ENCODE measurements at places on chromosomes 12 and 14.

- no peak for DNase-seq
Measured at GRCh38 chr12:123119808-123120207, 31.1 kb downstream of the PITPNM2 start.

DNA sequence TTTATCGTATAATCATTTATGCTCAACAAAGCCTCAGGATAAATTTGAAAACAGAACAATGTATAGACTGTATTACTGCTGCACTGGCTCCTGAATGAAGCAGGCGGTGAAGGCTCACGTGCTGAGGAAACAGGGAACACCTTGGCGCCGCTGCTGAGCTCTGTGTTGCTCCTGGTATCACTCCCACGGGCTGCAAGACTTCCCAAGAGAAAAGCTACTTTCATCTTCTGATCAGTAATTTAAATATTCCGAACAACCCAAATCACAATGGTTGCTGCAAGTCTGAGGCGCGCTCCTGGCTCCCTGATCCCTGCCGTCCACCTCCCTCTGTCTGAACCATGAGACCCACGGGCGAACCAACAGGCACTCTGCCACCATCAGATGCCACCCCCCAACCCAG, 15.7 kb downstream of the PGAM5 start:
- DNase-seq: no peak

- DNase-seq: peak; percentile 94
Measured at GRCh38 chr14:46290706-46291105, 360.9 kb downstream of the RPL10L start.

- DNase-seq: peak; percentile 21
Measured at GRCh38 chr12:1281683-1282366, 290.8 kb downstream of the ERC1 start.

GRCh38 chr14:63276492-63277342, 42.0 kb downstream of the GPHB5 start:
- peak; percentile 68 for DNase-seq

GRCh38 chr14:76719666-76720065, 41.6 kb upstream of the VASH1 start:
- DNase-seq: no peak

DNA sequence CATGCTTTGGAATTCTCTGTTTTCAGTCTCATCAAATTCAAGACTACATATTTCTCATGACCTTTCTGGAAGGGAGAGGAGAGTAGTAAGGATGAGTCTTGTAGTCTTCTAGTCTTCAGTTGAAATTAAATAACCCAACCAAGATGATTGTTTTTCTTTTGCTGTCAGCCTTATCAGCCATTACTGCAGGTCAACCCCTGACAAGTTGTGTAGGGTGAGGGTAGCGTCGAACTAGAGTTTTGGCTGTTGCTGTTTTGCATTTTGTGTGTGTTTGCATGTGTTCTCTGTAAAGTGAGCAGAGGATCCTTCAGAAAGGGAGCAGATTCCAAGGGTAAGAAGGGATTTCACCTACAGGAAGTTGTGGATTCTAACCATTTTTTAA, 28.4 kb downstream of the DIP2B start:
- DNase-seq: no peak

DNA sequence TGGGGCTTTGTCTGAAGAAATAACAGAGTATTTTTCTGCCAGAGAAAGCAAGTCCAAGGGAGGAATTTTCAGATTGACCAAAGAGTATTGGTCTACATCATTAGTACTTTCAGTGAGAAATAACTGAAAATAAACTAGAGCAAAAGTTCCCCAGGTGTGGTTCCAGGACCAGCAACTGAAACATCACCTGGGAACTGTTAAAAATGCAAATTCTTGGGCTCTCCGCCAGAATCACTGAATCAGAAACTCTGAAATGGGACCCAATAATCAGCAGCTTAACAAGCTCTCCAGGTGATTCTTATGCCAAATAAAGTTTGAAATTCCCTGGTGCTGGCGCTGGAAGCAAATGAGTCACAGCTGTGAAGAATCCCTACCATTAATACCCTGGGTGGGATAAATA, 52.1 kb downstream of the EIF2S3B start:
- no peak for DNase-seq

GRCh38 chr14:51335531-51335930, 95.5 kb downstream of the TMX1 start:
- no peak for DNase-seq

- DNase-seq: peak; percentile 69
Measured at GRCh38 chr12:107092669-107093416, 506 bp downstream of the CRY1 start.

- DNase-seq: no peak
Measured at GRCh38 chr14:68397371-68397811, 395.5 kb downstream of the ZFP36L1 start.

DNA sequence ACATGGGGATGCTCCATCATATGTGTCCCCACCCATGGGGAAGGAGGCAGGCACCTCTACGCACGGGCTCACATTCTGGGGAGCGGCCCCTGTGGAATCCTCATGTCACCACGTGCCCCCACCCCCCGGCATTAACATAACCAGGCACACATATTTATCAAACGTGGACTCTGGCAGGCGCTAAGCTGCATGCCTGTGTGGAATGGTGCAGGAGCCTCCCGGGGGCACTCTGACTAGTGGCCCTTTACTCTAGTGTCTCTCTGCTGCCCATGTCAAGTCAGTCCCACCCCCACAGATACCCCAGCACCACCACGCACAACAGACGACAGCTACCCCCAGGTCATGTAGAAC, 66.1 kb downstream of the CCDC88C start:
- no peak for DNase-seq

DNA sequence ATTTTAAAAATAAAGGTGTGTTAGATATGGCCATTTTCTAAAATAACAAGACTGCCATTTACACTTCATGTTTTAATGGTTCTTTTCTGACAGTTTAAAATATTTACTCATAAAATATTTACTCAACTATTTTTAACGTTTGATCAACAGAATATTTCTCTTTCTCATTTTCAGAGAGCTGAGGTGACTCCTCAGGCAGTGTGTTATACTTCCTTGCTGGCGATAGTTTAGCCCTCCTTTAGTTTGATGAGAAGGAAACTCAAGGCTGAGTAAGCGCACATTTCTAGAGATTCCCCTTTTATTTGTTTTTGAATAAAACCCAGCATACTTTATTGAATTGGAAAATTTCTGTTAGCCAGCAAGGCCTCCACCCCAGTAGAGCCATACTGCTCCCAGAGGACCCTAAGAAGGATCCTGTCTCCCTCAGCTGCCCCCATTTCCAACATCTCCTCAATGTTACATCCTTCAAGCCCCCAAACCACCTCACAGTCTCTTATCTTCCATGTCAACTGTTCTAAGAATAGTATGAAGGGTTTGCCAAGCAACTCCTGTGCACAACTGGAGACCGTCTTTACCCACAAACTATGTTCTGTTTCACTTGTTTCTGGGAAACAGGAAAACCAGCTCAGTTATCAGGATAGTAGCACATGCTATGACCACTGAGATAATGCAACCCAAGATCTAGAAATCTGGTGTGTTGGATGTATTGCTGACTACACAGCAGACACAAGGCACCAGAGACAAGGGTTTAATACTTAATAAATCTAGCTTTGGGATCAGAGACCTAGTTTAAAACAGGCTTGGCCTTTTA, 129.5 kb downstream of the STXBP6 start:
- no peak for DNase-seq

- DNase-seq: peak; percentile 68
Measured at GRCh38 chr14:40417777-40418401, 985.7 kb upstream of the FBXO33 start.

GRCh38 chr12:121365416-121366062, 13.3 kb upstream of the ANAPC5 start:
- DNase-seq: no peak

DNA sequence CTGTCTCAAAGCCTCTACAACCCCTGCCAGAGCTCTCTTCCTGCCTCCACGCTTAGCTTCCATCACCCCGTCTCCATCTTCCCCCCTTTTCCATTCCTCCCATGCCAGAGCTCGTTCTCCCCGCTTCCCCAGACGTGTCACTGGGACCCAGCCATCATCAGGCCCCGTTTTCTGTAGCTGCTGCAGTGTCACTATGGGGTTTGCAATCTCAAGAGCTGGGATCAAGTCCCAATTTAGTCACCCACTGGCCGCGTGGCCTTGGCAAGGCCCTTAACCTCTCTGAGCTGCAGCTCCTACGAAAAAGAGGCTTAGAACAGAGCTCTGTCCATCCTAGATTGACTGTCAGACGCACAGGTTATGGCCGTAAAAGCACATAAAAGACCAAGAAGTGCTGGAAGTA, 901 bp upstream of the FAIM2 start:
- no peak for DNase-seq

DNA sequence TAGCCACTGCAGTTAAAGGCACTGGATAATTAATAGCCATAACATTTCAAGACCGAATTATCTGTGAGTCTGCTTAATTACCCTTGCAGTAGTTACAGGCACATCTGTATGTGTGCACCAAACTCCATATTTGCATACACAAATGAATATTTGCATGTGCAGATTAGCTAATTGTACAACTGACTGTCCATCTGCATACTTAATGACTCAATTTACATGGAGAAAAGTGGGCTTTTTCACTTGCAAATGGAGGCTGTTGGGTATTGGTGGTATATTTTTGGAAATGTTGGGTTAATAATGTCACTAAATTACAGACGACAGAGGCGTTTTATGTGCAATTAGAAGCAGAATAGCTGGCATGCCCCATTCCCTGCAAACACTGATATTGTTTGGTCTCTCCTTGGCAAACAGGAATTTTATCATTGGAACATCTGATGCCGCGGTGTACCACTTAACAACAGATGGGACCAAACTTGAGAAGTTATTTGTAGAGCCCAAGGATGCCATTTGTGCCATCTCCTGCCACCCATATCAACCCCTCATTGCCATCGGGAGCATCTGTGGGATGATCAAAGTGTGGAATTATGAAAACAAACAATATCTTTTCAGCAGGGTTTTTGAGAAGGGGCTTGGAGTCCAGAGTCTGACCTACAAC, 39.6 kb downstream of the CFAP251 start:
- DNase-seq: no peak

- peak; percentile 66 for DNase-seq
Measured at GRCh38 chr12:105409801-105410471, 79.4 kb downstream of the C12orf75 start.

DNA sequence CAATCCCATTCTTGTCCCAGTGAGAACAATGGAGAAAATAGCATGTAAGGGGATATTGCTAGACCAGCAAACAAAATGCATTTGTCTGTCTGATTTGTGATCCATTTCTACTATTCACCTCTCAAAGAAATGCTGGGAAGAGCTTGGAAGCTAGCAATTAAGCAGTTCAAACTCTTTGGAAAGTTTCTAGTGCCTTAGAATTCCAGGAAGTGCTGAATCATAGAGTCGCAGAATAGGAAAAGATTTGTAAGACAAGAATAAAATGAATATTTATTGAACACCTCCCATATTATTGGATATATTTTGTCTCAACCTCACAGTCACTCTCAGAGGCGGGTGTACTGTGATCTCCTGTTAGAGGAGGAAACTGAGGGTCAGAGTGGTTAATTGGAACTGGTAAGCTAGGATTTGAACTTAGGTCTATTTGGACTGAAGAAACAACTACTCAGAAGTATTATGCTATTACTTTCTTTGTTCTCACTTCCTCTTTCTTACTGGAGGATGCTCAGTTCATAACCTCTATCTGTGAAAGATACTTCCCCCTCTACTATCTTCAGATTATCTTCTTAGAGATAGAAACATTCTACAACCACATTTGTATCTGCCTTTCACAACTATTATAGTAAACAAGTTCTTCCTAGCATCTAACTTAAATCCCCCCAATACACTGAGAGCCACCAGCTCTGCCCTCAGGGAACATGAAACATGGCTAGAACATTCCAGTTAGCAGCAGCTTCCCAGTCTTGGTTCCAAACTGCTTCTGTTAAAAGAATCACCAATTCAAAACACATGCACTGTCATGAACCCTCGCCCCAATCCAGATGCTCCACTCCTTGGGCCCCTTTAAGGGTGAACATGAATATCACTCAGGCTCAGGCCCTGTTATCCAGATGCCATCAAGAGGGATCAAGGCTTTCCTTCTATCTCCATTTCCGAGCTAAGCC, 64.2 kb downstream of the DRAM1 start:
- no peak for DNase-seq

GRCh38 chr14:99971941-99972747, 93.1 kb upstream of the EVL start:
- peak; percentile 58 for DNase-seq
